ENCODE measurements at places on chromosomes 4 and X. TPM values are rescaled to one million over a fixed set of nuclear protein-coding genes. Genes with fewer than 3 reads are reported as not detected.

The RTL3 gene
- total RNA-seq = 0.12 TPM

The SHISA3 gene
- 60.1 TPM for total RNA-seq

The PDZD4 gene
- total RNA-seq = 10.6 TPM

The PPID gene
- total RNA-seq = 30.1 TPM

The USP51 gene
- total RNA-seq = 7.6 TPM

The ARR3 gene
- not detected for total RNA-seq

The SPATA4 gene
- 0.88 TPM for total RNA-seq

The UGT2A3 gene
- 33.0 TPM for total RNA-seq

The ATP6AP2 gene
- total RNA-seq = 113 TPM

The UGT2A1 gene
- total RNA-seq = 8.8 TPM

The ATP1B4 gene
- 31.2 TPM for total RNA-seq

The PIR gene
- 4.1 TPM for total RNA-seq

The SOD3 gene
- 28.8 TPM for total RNA-seq

The MAP9 gene
- total RNA-seq = 17.0 TPM

The DGKK gene
- 3.2 TPM for total RNA-seq

The SFRP2 gene
- 12.3 TPM for total RNA-seq

The C4orf36 gene
- 1.3 TPM for total RNA-seq

The MTMR8 gene
- total RNA-seq = 2.2 TPM

The COX7B2 gene
- total RNA-seq = not detected

The ZNF711 gene
- 30.1 TPM for total RNA-seq

The PKD2 gene
- 55.6 TPM for total RNA-seq

The CABS1 gene
- total RNA-seq = not detected

The TMEM271 gene
- 0.06 TPM for total RNA-seq

The NEUROG2 gene
- total RNA-seq = not detected

The RTL5 gene
- 10.6 TPM for total RNA-seq

The SORBS2 gene
- total RNA-seq = 61.0 TPM

The GAGE12E gene
- total RNA-seq = not detected

The GRPR gene
- total RNA-seq = 0.35 TPM

The TDO2 gene
- total RNA-seq = 2.7 TPM

The CT55 gene
- 0.12 TPM for total RNA-seq

The YIPF7 gene
- total RNA-seq = 0.53 TPM

The SMR3B gene
- not detected for total RNA-seq

The KCNIP4 gene
- 17.5 TPM for total RNA-seq

The NPY1R gene
- total RNA-seq = 26.4 TPM

The VSIG1 gene
- total RNA-seq = 0.64 TPM

The IL13RA2 gene
- 0.58 TPM for total RNA-seq

The SPANXN3 gene
- total RNA-seq = not detected

The FGD1 gene
- 15.0 TPM for total RNA-seq

The TEC gene
- 2.8 TPM for total RNA-seq

The ANXA3 gene
- total RNA-seq = 47.5 TPM

The ASB9 gene
- 11.9 TPM for total RNA-seq

The TCP11X2 gene
- total RNA-seq = 1.4 TPM

All from metanephros (tissue), 2 donors.